ENCODE measurements at places on chromosomes 1 and 21.

DNA sequence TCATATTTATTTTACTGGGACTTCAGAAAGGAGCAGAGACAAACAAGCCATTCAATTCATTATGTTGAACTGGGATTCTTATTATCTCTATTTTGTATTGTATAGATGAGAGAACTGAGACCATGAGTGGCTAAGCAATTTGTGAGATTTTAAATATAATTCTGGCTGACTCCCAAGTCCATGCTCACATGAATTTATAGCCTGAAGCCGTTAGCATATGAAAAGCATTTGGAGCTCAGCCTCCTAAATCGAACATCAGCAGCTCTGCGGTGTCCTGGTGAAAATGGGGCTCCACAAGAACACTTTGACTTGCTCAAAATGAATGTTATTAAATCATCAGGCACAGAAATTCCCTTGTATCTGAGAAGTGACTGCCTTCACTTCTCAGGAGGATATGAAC lies 96.8 kb upstream of the DPT start:
- DNase-seq: no peak

GRCh38 chr1:201255479-201256362 lies 27.6 kb upstream of the PKP1 start:
- DNase-seq: no peak

DNA sequence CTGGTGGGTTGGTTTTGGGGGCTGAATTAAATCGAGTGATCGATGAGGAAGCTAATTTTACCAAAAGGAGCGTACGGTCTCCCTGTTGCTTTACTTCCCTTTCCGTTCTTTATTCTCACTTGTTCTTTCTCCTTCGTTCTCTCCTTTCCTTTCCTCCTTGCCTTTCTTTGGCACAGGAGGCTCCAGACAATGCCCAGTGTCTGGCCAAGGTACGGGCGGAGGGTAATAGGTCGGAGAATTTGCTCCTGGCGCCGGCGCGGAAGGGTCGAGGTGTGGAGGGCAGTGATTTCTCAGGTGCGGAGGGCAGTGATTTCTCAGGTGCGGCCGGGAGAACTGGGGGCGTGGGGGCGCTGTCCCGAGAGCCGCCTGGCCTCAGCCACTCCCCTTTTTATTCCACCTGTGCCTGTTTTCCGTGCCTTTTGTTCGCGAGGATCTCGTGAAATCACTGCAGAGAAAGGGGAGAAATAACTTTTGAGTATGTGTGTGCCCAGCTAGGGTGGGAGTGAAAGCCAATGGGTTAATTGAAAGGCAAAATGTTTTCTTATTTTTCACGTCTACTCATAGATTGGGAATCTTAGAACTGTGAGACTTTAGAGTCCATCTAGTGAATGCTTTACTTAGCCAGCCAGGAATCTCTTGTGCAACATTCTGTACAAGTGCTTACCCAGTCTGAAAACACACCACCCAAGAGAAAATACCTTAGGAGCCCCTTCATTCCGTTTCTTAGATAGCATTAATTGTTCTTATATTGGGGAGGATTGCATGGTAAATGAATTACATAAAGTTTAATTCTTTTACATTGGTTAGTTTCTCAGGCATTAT lies 1.3 kb downstream of the FNBP1L start:
- peak; percentile 49 for DNase-seq

DNA sequence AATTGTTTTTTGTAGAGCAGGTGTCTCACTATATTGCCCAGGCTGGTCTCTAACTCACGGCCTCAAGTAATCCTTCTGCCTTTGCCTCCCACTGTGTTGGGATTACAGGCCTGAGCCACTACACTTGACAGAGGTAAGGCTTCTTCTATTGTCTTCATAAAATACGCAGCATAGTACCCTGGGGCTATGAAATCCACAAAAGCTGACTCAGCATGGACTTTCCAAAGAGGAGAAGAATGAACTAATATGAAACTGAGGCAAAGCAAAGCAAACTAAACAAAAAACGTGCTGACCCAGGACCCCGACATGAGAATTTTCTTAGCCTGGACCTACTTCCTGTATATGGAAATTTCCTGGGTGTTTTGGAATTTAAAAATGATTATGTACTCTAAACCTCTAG lies 18.5 kb upstream of the ATP13A2 start:
- no peak for DNase-seq

GRCh38 chr1:210360852-210361477 lies 32.3 kb downstream of the HHAT start:
- no peak for DNase-seq

GRCh38 chr1:53145619-53145941 lies 3.1 kb upstream of the SLC1A7 start:
- no peak for DNase-seq

DNA sequence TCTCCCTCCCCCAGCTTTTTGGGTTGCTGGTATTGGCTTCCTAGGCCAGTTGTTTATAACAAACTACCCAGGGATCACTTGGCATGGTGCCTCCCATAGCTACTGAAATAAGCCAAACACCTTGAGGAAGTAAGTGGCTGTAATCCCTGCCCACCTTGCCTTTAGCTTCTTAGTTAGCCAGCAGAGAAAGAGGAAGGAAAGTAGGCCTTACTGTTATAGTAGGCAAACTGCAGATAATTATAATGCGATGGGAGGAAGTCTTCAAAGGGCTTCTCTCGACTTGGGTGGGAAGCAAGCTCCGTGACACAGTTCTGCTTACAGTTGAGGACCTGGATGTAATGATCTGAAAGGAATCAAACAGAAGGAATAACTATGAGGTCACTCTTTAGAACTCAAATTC lies 8.2 kb downstream of the P3H1 start:
- no peak for DNase-seq

- DNase-seq: peak; percentile 82
These were observed 950 bp upstream of the EVA1C start for GRCh38 chr21:32411350-32412161.

GRCh38 chr1:84930831-84931230 lies 37.8 kb upstream of the LPAR3 start:
- DNase-seq: no peak
